MG63 (cell line): ENCODE measurements at places on chromosomes 5 and 9. TPM values are rescaled to one million over a fixed set of nuclear protein-coding genes. Genes with fewer than 3 reads are reported as not detected.

HMCN2 gene
- total RNA-seq, result 0.20 TPM in 1 of 2 replicates, not detected in the other

IFNK gene
- not detected in 2 replicates for total RNA-seq

FOCAD gene
- 82.1 and 95.4 TPM in 2 replicates for total RNA-seq

ANKRD31 gene
- not detected in 2 replicates for total RNA-seq

FCN1 gene
- not detected in 2 replicates for total RNA-seq

EXOSC3 gene
- total RNA-seq, result 32.9 and 37.9 TPM in 2 replicates

LECT2 gene
- not detected in 2 replicates for total RNA-seq

GALNT12 gene
- total RNA-seq, result 0.22 and 0.99 TPM in 2 replicates

FAM221B gene
- not detected in 2 replicates for total RNA-seq

GRCh38 chr5:103927739-103928138, 365.1 kb upstream of the NUDT12 start:
- DNase-seq, result no peak

DNA sequence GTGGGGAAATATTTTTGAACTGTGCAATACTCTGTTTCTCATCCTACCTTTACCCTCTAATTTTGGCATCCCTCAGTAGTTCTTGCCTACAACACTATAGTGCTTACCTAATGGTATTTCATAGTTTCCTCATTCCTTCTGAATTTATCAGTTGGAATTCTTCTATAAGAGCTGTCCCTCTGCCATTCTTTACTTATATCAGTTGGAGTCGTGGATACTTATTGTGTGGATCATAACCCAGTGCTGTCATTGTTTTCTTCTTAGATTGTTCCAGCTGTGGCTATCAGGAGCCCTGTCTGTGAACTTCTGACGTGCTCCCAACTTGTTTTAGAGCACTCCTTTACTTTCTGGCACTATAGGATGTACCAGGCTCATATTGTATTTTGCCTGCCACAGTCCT, 146.1 kb upstream of the OTULINL start:
- DNase-seq, result no peak

DNA sequence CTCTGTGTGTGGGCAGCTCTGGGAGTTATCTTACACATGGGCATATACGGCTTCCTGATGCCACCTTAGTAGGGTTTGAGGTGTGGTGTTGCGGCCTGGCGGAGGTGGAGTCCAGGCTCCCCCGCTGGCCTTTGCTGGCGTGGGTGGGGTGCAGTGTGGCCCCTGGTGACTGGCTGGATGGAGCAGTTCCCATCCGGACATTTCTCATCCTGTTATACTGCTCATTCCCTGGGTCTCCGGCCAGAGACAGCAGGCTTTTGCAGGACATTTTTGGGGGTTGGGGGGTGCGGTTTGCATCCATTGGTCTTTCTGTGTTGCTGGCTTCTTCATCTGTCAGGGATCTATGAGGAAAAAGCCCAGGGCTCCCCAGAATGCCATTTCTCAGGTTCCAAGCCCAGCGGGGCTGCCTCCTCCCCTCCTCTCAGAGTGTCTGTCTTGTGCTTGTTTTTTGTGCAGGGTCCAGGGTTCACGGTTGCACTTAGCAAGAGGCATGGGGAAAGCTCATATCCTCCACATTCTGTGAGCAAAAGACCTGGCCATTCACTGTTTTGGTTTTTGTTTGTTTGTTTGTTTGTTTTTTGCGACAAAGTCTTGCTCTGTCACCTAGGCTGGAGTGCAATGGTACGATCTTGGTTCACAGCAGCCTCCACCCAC, 22.3 kb downstream of the NDUFS6 start:
- no peak for DNase-seq

DNA sequence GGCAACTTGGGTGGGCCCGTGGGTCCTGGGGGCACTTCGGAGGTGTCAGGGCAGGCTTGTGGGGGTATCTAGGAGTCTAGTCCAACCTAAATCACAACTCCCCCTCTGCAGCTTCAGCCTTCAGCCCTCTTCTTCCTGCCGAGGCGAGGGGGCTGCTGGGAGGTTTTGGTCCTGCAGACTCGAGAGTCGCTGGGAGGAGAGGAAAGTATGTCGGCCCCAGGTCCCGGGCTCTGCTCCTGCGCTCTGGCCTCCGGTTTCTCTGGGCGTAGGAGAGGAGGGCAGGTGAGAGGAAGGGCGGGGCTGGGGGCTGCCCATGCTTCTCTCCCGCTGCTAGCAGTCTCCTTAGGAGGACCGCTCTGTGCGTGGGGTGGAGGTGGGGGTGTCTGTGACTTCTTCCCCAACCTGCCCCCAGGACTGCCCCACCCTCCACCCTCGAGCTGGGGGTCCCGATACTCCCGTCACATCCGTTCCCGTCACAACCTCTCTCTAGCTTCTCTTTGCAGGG, 139.8 kb upstream of the COL5A1 start:
- no peak for DNase-seq

DNA sequence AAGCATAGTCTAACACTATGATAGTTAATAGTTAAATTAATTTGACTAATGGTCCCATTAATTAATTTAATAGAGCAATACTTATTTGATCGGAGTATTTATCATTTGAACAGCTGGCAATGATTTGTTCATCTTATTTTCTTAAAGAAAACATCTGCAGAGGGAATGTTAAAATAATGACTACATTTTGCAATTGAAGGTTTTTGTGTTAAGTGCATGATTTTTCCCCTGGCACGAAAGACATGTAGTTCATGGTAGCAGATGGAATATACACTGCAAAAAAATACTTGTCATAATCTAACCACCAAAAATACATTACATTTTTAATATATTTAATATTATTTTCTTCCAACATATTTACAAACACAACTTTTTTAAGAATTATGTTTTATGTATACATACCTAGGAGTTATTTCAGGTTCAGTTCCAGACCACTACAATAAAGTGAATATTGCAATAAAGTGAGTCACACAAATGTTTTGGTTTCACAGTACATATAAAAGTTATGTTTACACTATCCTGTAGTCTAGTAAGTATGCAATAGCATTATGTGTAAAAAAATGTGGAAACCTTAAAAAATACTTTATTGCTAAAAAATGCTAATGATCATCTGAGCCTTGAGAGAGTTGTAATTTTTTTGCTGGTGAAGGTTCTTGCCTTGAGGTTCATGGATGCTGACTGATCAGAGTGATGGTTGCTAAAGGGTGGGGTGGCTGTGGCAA, 292.6 kb upstream of the DAB2 start:
- DNase-seq, result no peak

DNA sequence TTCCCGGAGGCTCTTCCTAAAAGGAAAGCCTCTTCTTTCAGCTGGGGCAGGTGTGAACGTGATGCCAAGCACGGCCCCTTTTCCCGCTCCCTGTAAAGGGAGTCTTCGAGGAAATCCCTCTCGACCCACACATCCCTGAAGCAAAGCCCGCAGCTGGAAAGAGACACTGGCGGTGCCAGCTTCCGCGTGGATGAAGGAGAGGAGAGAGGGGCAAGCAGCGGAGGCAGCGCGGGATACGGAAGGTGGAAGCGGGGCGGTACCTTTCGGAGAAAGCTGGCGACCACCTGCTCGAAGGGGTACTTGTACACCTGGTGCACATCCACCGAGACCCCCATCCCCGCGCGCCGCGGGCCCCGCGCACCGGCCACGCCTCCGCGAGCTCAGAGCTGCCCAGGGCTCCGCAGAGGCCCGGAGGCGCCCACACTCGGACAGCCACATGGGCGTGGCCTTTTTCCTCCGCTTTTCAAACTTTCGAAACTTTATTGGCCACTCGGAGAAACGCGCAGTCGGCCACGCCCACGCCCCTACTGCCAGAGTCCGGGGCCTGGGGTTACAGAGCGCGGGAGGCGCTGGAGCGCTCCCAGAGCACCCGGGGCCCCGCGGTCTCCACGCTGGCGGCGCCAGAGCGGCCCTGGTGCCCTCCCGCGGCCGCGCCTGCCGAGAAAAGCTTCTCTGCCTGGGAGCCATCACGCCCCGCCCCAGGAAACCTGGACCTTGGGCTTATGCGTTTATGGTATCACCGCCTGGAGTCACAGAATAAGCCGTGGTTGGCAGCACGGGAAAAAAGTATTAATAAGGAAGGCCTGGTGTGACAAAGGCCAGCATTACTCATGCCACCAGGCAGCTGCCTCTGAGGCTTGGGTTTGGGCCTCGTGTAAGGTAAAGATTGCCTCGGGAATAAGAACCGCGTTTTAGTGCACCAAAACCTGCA, at the start of gene PRELID2:
TSS of gene PRELID2 (minus strand) at position 426 of the 931 bp plus-strand sequence. CDS start at position 335, 91 bp downstream.
- peak; percentile 97 for DNase-seq

GRCh38 chr5:63697811-63698210, 264.4 kb downstream of the HTR1A start:
- no peak for DNase-seq

DNA sequence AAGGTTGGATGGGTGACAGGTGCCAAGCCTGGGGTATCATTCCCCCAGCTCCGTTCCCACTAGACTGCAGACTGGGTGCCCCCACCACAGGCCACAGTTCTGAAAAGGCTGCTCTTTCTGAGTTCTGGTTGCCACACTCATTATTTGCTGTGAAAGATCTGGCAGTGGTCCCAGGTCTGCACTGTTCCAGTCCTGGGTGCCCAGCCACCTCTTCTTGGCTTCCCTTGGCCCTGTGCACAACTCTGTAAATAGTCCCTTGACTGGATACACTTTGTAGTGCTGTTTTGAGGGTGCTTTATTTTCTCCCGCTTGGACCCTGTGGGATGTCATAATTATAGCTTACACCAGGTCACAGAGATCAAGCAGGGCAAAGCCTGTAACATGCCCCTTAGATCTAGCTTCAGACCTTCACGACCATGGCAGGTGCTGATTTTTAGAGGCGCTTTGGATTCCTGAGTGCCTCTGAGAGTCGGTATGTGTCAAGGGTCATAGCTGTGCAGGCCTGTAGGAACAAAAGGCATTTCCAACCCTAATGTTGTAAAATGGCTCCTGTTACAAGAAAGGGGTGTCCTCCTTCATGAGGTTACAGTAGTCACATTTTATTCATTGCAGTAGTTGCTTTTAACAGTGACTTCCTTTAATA, 344.9 kb downstream of the ICE1 start:
- DNase-seq, result no peak

- no peak for DNase-seq
Measured at GRCh38 chr5:35408146-35408545, 177.9 kb upstream of the PRLR start.

DNA sequence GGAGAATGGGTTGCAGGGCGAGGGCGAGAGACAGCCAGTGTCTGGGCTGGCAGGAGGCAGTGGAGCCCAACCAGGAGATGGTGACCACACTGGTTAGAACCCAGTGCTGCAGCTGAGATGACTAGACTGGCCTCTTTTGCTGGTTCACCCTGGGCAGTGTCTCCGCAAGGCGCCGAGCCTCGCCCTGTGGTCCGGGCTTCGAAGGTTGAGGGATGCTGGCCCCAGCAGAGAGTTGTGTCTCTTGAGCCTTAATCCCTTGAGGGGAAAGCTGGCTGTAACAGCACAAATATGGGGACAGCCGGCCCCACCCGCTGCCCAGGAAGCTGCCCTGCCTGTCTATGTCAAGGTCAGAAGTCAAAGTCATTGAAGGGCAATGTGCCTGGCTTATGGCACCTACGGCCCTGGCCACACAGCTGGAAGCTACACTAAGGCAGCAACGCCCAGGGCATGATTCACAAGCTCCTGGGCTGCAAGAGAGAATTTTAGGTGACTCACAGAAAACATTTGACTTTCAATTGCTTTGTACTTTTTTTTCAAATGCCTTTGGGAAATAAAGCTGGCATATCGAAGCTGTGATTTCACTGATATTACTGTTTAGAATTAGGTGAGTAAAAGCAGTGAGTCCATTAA, 33.3 kb downstream of the NKX2-5 start:
- DNase-seq, result peak; percentile 95

DNA sequence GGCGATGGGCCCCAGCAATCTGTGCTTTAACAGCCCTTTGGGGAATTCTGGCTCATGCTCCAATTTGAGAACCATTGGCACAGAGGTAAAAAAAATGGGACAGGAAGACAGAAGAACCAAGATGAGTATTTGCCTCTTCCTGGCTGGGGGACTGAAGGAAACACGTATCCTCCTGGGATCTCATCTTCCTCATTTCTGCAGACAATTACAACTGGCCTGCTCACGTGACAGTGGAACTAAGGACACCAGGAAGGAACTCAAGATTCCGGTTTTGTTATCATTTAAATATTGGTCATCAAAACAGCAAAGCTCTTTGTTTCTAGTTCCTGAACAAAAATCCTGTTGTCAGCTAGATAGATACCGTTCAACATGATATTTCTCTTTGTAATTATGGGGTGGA, 216.0 kb upstream of the DAP start:
- no peak for DNase-seq

GRCh38 chr9:76561900-76562299, 102.9 kb downstream of the GCNT1 start:
- no peak for DNase-seq

DNA sequence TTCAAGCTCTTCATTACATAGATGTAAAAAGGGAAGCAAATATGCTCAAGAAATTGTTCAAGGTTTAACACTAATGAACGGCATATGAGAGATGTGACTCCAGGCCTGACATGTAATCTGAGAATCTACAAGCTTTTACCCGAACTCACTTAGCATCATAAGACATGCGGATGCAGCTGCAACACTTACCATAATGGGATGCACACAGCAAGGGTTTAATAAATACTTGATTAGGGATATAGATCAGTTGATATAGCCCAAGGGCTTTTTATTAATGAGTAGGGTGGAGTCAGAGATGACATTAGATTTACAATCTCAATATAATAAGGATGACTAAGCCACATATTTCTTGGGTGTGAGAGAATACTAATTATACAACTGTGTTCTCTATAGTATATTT, 2215.5 kb downstream of the MAT2B start:
- DNase-seq, result no peak

GRCh38 chr9:111601237-111602018, 2.0 kb upstream of the PTGR1 start:
- no peak for DNase-seq

DNA sequence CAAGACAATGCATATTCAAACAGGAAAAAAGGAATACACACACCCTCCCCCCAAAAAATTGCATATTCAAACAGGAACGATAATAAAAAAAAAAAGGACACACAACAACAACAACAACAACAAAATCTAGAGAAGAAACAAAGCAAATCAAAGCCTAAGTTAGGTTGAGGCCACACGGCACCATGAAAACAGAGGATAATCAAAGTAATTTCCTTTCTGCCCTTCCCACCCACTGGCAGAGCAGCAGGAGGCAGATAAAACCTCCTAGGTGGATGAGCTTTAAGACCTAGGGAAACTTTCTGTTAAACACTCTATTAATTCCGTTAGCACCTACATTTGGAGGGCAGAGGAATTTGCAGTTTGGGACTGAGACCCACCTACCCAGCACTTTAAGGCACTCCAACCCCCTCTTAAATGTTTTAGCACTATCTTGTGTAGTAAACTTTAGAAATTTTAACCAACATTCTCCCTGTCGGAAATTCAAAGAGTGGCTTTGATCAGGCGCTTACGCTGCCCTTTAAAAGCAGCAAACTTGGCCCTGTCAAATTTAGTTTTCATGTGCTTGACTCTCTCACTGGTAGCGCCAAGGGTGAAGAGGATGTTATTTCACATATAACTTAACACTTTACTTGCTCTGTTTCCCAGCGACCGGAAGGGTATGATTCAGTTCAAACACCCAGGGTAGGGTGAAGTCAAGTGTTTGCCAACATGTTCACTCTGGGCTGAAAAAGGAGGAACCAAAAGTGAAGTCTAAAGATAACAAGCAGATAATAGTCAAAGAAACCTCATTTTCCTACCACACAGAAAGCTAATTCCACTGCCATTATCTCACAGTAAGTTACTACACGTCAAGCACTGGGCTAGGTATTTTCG, 9.2 kb downstream of the ENC1 start:
- peak; percentile 42 for DNase-seq

- DNase-seq, result peak; percentile 61
Measured at GRCh38 chr9:128912270-128912853, 8.4 kb upstream of the PHYHD1 start.

- no peak for DNase-seq
Measured at GRCh38 chr9:135714242-135715055, 12.5 kb downstream of the KCNT1 start.

GRCh38 chr5:34895641-34896419, 19.5 kb downstream of the RAD1 start:
- no peak for DNase-seq
